MCF 10A (cell line): ENCODE measurements at places on chromosomes 4 and X.

GRCh38 chr4:74237425-74237966 is 70.8 kb upstream of the EPGN start:
- peak; percentile 55 for DNase-seq

DNA sequence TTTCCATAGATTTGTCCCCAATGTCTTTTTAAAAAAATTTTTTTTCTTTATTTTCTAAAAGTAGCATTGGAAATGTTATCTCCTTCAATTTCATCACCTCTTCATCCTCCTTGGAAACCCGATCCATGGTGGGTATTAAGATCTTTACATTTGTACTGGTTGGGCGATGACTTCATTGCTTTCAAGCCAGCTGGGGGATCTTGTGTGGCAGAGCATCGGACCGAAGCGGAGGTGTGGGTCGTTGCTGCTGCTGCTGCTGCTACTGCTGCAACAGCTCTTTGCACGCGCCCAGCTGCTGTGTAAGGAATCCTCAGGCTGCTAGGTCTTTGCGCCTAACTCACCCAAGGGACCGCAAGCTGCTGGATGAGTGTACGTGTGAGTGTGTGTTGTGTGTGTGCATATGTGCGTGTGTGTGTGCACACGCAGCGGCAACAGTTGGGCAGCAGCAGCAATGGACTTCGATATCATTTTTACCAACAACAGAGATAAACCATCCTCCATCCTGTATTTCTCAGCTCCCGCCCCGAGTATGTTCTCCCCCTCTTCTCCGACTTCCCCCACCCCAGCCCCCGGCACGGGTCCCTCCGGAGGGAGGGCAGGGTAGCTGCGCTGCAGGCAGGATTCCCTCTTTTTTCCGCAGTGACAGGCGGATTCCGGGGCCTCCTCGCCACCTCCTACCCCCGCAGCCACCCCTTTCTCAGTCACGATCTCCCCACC is 768 bp upstream of the CDKL5 start:
- DNase-seq = no peak

- DNase-seq = no peak
These were observed 68.8 kb downstream of the RTL5 start for GRCh38 chrX:72062916-72063315.

- DNase-seq = no peak
These were observed 238.2 kb upstream of the MAB21L2 start for GRCh38 chr4:150343796-150344195.

DNA sequence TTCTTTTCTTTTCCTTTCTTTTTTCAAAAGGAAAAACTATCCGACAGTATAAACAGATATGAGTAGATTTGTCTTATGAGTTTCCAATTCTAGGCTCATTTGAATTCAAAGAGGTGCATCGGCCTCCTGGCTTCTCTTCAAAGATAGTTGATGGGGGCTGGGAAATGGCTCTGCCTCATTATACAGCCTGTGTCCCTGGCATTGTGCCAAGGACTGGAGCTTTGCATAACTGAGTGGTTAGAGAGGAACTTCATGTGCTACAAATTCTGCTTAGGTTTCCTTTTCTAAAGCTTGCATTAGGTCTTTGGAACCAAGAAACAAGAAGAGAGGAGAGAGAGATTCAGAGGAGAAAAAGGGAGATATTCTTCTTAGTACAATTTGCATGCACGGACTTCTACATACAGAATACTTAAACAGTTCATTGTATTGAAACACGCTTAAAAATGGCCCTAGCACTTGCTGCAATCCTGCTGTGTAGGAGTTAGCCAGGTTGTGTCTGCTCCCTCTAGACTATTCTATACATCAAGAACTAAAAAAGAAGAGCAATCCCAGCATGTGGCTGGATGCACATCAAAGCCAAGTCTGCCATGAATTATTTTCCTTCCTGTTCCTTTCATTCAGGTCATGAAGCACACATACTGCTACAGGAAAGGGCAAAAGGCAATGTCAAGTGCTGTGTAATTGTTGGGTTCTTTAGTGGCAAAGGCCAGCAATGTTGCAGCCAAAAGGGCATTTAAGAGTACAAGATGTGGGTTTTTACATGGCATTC is 70.9 kb downstream of the INTS12 start:
- DNase-seq = peak; percentile 40

- no peak for DNase-seq
These were observed 55.1 kb downstream of the CPZ start for GRCh38 chr4:8647626-8648025.

- peak; percentile 38 for DNase-seq
These were observed 18.1 kb upstream of the ZXDB start for GRCh38 chrX:57573754-57574153.

DNA sequence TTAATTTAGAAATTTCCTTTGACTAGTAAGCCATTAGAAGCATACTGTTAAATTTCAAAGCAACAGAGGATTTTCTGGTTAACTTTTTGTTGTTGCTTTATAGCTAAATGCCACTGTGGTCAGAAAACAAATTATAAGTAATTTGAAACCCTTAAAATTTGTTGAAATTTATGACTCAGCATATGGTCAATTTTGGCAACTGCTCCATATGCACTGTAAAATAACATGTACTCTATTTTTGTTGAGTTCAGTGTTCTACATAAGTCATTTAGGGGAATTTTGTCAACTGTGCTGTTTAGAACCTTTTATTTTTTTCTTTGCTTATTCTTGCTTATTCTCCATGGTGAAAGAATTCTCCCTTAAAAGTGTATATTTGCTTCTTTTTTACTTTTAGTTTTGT is 28.6 kb downstream of the SCLT1 start:
- peak; percentile 44 for DNase-seq

DNA sequence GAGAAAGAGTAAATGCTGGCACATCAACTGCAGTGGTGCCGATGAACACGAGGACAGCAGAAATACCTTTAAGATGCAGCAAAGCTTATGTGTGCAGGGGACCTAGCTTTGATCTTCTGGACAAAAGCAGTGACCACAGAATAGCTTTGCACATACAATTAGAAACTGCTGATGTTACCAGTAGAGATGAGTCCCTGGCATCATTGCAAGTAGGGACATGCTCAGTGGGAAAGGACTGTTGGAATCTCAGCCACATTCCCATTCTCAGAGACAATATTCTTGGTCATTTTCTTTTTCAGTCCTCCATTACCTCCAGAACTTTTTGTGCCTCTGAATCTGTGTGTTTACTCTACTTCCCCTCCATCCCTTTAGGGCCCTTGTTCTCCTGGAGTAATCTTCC is 16.9 kb upstream of the PDLIM3 start:
- no peak for DNase-seq

DNA sequence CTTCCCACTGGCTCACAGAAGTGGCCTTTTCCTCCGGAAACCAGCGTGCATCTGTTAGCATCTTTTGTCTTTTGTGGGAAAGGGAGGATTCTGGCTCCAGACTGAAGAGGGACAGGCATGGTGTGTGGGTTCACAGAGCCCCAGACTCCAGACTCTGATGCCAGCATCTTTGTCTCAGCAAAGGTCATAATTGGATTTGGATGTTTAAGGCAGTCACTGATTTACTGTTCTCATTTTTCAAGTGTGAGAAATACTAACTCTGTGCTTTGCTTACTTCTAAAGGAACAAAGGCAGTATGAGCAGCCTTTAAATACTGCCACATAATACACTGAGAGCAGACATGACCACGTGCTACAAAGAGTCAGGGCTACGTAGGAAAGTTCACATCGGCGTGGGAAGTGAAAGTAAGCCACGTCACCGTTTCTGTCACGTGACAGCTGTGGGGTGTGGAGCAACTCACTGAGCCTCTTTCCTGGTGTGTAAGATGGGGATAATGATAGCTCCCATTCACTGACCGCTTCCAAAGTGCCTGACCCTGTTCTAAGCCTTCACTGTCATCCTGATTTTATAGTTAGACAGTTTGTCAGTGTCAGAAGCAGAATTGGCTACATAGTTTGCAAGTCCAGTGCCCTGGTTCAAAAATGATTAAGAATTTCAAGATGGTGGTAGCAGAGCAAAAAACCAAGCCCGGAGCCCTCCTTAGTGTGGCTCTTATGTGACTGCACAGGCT is 24.8 kb upstream of the TMSB4X start:
- DNase-seq = peak; percentile 81

- DNase-seq = no peak
These were observed 36.3 kb downstream of the C4orf51 start for GRCh38 chr4:145716200-145716599.

GRCh38 chrX:49230500-49231232 is 2.5 kb downstream of the CACNA1F start:
- no peak for DNase-seq

DNA sequence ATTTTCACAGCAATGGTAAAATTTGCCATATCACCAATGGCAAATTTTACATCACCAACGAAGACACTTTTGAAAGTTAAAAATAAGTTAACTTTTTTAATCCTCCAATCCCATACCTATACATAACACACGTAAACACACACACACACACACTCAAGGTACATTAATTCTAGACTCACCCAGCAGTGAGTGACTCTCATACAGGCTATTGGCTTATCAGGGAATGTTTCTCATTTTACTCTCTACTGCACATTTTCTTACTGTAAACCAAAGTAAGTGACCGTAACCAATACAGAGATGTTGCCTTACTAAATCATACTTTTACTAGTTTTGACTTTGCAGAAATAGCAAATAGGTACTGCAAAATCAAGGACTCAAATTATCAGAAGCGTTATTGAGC is 2.3 kb downstream of the VEGFC start:
- DNase-seq = no peak

DNA sequence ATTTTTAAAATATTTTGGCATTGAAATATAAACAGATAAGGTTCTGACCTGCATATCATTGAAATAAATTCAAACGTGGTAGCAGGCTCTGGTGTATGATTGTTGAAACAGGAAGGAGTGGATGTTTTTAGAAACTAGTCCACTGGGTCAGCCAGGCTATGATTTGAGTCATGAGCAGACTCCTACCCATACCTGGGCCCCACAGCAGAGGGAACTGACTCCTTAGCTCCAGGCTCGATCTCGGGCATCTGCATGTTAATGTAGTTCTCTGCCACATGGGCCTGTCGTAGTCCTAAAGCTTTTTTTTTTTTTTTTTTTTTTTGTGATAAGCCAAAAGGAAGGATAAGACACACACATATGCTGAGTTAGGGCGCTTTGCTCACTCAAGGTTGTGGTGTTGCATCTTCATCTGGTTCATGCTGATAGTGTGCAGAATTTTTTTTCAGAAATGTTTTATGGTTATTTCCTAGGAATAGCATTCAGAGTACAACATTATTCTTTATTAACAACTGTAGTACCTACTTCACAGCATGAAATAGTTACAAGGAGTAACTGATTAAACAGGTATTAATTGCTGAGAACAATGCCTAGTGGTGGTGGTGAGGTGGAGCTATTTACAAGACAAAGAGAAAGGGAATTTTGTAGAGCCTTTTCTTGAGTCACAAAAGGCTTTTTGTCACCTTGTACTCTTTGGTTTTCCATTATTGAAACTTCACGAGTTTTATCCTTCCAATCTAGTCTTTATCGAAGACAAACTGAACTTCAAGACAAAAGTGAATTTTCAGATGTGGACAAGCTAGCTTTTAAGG is 27.3 kb downstream of the OFD1 start:
- DNase-seq = no peak

DNA sequence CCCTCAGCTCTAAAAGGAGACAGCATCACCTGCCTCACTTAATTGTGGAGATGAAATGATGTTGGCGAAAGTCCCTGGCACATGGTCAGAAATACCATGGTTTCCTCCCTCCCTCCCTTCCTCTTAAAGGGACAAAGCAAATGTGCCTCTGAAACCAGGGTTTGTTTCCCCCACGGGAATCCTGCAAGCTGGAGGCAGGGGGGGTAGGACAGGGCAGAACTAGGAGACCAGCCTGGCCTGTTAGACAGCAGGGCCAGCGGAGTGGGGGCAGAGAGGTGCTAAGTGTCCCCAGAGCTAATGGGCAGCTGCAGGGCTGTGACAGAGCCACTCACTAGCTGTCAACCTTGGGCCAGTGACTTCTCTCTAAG is 5.7 kb downstream of the RTL5 start:
- peak; percentile 45 for DNase-seq

DNA sequence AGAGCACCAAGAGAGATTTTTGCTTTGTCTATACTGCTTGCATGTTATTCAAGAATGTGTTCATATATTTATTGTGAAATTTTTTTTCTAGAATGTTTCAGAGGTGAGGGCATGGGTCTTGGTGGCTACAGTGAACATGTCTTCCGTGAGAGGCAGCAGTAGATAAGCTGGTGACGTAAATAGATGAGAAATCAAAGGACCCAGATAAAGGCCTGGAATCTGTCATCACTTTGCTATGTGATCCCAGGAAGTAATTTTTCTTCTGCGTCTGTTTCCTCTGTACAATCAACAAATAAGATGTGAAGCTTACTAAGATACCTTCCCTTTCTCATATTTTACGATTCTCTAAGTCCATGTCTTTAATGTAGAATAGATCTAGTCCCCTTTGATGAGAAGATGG is 129.1 kb downstream of the COL4A6 start:
- DNase-seq = no peak

- peak; percentile 9 for DNase-seq
These were observed 129.0 kb upstream of the KCNIP4 start for GRCh38 chr4:22077571-22077970.

GRCh38 chr4:42396361-42396751 is 932 bp upstream of the SHISA3 start:
- DNase-seq = no peak

DNA sequence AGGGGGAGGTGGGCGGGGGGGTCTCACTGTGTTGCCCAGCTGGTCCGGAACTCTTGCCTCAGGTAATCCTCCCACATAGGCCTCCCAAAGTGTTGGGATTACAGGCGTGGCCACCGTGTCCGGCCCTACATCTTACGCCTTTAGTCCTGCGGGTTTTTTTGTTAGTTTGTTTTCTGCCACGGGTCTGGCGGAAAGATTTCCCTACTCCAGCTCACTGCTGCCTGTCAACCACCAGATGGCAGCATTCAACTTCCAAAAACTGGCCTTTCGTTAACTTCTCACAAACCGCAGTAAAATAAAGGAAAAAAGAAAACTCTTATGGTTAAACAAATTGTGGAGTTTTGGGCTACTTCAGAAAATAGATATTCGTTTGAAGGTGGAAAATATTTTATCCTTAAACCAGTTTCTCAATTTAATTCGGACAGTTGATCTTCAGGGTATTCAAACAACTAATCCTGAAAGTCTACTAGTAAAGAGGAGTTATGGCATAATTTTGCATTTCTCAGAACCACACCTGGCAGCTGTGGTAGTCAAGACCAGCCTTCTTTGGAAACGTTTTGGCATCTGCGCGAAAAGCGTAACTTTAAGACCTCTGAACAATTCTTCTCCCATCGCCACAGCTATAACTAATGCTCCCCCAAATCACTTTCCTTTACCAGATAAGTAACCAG is 41.1 kb downstream of the LUZP4 start:
- peak; percentile 70 for DNase-seq
